HFFc6 (cell line): ENCODE measurements at places on chromosomes 6 and 20.
A peak's percentile ranks its signal among the peaks of the same experiment; 100 is the strongest.

GRCh38 chr20:44198872-44199271 lies 11.7 kb downstream of the OSER1 start:
- DNase-seq, result no peak

DNA sequence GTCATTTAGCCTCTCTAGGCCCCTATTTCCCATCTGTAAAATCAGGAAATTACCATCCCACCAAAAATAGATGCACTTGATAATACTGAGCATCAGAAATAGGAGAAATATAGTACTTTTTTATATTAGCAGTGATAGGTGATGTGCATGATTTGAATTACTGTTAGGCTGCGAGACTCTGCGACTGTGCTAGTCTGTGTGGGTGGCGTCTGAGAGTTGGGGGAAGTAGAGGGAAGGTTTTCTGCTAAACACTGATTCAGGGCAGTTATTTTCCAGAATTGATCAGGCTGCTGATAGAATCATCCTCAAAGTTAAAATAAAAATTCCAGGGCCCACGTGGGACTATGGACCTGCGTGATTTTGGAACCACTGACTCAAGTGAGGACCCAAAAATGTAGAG lies 60.4 kb upstream of the ARMH2 start:
- no peak for DNase-seq

DNA sequence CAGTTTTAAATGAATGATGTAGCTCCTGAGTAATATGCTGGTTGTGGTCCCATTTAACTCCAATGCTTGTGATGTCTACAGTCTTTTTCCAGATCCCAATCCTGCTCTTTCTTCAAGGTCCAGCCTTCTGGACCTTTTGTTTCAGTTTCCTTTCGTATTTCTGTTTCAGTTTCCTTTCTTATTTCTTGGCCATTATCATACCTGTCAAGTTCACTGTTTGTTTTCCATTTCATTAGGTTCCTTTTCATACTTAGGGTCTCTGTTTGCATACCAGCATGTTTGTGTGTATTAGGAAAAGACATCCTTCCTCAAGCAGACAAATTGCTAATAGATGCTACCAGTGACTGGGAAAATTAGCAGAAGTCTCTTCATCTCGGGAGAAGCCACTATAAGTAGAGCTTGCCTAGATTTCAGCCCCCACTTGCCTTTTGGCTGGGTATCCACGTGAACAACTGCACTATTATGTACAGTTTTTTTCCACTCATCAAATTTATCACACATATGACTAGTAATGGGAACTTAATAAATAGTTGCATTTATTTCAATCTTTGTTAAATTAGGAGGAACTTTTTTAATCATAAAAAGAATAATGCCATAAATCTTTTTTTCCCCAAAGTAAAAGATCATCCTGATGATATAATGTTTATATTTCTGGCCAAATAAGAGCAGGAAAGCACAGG lies 583.4 kb downstream of the BCKDHB start:
- no peak for DNase-seq

DNA sequence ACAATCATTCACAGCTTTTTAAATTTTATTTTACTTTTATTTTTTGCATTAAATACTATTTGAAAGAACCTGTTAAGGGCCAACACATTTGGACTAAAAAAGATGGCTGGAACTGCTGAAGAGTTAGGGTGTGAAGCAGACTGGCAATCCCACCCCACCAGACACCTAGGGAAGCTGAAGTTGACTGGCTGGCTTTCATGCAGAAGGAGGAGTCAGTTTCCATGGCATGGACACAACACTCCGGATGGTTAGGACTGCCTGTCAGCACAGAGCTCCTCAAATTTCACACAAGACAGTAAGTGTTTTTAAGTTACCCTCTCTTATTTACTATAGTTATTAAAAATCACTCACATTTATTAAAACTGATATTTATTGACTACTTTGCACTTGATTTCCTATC lies at the start of gene ANKRD66:
Gene ANKRD66, plus strand, starts transcription at position 238 of the 400 bp plus-strand sequence. CDS start 5,016 bp downstream, outside the sequence.
- no peak for DNase-seq

DNA sequence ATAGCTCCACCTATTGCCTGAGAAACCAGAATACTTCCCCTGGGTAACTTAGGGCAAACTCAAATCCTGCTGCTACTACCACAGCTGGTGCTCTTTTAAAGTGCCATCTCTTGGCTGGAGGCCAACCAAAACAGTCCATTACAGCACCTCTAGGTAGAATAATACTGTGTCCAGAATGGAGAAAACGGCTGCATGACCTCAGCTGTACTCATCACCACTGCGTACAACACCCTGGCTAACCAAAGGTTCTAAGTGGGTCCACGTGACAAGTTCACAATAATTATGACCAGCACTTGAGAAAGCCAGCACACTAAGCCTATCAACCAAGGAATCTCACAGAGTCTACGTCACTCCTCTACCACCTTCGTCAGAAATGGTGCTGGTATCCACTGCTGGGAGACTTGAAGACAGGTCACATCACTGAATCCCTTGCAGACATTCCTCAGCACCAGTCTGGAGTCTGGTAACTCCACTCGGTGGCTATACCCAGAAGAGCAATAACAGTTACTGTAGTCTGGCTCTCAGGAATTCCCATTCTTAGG lies 40.9 kb upstream of the PKIB start:
- DNase-seq, result no peak

DNA sequence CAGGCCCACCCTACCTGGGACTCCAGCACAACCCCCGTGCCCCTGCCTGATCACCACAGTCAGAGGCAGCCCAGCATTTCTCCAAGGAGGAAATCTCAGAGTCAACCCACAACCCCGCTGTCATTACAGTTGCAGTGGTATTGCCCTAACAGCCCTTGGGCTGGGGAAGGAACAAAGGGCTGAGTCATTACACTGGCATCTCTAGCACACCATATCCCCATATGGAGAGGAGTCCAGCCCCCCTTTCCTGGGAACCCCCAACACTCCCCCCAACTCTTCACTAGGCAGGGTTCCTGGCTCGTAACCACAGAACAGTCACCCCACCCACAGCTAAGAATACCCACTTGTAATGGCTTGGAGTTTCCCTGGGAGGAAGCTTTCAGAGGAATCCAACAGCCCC lies 149.4 kb upstream of the OGFRL1 start:
- DNase-seq, result no peak

DNA sequence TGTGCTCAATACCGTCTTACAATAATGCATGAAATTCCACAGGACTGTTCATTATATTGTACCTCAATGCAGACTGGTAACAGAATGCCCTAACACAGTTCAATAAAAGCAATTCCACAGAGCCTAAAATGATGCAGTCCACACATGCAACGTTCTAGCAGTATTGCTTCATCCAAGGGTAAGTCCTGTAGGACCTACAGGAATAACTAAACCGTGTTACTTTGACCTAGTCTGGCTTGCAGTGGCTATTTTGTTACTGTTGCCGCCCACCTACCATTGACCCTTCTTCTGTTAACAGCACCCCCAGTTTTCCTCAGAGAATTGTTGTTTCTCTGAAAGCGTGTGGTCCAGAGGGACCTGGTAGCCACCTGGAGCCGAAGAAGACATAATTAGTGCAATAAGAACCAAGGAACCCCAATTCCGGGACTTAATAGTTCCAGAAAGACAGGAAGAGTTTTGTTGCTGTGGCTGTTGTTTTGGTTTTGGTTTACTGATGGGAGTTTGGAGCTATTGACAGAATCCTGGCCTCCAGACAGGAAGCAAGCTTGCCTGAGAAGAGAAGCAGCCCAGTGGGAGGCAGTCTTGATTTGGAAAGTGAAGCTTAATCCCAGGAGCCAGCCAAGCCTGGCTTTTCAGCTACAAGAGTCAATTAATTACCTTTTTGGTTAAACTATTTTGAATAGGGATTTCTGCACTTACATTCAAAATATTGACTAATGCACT lies 91.3 kb downstream of the FRK start:
- no peak for DNase-seq

DNA sequence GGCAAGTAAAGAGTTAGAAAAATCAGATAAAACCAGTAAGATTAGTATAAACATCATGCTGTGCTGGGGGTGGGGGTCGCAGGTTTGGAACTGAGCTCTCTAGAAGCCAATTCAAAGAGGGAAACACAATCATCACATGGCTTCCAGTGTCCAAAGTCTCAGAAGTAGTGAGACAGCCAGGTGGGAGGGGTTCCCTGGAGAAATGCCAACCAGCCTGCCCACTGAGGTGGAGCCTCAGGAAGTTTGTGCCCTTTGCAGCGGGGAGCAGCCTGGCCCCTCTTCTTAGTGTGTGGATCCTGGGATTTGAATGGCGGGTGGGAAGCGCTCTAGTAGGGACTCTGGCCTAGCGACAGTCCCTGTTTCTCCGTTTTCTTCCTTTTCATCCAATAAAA lies 21.4 kb downstream of the C6orf15 start:
- no peak for DNase-seq

DNA sequence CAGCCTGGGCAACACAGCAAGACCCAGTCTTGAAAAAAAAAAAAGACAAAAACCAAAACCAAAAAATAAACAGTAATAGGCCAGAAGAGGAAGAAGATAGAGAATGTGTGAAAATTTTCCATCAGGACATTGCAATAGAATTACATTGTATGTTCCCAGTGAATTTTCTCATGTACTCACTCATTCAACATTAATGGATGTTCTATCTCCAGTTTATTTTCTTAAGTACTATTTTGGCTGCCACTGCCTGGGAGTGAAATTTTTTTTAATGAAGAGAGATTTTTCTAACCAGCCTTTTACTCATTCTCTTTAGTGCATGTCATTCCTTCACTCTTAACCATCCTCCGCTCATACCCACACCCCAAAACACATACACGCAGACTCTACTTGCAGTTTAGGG lies 282.8 kb downstream of the ALDH8A1 start:
- no peak for DNase-seq

GRCh38 chr20:18983796-18984195 lies 170.2 kb downstream of the SCP2D1 start:
- DNase-seq, result no peak

- DNase-seq, result peak; percentile 43
These were observed 76.4 kb upstream of the RNF24 start for GRCh38 chr20:4091490-4092479.

GRCh38 chr20:62917720-62918119 lies 8.6 kb downstream of the DIDO1 start:
- DNase-seq, result no peak

- DNase-seq, result no peak
These were observed 6.7 kb upstream of the LAMP5 start for GRCh38 chr20:9507544-9508239.

DNA sequence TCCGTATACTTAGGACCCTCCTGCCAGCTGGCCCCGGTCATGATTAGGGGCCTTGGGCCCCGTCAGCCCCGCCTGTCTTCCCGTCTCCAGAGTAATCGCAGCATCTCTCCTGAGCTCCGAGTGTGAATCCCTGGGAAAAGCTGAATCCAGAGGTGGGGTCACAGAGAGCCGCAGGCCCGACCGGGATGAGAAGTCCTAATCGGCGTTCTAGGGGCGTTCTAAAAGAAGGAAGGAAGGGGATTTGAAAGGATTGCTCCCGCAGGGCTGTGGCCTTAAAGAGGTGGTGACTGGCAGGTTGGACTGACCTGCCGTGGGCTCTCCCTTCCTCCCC lies 371 bp downstream of the HMGN4 start:
- no peak for DNase-seq

GRCh38 chr6:162119341-162119740 lies 608.2 kb downstream of the PRKN start:
- no peak for DNase-seq

DNA sequence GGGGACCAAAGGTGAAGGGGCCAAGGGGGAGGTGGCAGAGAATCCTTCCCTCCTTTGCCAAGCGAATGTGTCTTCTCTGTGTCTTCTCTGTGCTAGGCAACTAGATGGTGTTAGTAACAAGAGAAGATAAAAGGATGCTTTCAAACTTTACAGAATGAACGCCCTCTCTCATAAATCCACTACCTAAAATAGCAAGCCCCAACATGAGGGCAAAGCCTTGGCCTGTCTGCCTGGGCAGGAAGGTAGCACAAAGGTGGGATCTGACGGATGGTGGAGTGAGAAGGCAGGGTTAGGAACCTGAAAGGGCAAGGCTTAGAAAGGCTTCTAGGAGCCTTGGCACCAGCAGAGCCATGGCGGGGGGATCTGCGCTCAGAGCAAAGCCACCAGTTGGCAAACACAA lies 13.6 kb upstream of the TGM3 start:
- DNase-seq, result no peak

DNA sequence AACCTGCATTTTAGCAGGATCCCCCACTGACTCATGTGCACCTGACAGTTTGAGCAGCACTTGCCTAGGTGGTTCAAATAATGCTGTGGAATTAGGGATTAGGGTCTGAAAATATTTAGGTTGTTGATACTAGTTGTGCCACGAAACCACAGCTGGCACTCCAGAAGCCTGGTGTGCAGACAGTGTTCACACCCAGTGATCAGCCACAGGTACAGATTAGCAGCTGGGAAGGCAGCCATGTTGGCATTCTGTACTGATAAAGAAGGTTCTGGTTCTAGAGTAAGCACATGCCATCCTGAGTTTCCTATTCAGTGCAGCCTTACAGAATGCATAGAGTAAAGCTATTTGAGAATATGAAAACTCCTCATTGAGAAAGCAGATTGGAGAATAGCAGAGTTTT lies 30.1 kb downstream of the TMEM74B start:
- DNase-seq, result no peak

DNA sequence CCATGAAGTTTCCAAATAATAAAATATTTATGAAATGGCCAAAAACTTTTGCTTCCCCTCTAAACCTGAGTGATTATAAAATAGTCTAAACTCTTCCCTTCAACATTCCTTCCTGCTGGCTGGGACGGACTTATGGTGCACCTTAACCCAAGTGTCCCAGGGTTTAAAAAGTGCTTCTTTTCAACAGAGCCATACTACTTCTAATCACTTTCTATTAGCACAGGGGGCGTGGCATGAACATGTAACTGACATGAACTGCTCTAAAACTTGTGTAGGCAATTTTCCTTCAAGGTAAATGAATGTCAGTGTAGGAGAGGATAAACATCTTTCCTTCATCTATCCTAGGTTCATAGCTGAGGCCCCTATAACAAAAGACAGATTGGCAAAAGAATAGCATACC lies 163.6 kb upstream of the RIMS1 start:
- DNase-seq, result no peak

DNA sequence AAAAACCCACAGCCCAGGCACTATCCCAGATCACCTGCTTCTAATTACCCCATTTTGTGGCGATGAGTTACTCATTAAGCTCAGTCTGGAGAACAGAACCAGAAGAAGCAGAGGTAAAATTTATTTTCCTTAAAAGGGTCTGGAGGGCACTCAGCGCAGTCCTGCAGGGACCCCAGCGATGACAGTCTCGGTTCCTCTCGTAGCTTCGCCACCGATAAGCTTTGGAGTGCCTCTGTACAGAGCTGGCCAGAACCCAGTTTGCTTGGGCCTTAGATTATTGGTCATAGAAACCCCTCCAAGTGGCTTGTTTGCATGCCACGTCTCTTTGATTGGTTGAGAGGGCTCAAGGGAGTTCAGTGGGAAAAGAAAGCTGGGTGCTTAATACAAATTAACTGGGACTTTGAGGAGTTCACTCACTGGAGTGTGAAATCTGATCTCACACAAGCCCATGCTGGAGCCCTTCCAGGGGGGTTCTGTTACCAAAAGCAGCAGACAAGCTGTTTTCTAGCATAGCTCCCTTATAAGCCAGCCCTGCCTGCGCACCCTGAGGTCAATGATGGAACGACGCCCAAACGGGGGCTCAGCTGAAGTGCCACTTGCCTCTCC lies 158.5 kb upstream of the ARID1B start:
- DNase-seq, result no peak

GRCh38 chr6:81774542-81774941 lies 22.1 kb upstream of the TENT5A start:
- DNase-seq, result no peak

GRCh38 chr20:25193843-25194242 lies 1.7 kb upstream of the ENTPD6 start:
- DNase-seq, result no peak
